ENCODE measurements at places on chromosomes 4 and X.
A peak's percentile ranks its signal among the peaks of the same experiment; 100 is the strongest.

DNA sequence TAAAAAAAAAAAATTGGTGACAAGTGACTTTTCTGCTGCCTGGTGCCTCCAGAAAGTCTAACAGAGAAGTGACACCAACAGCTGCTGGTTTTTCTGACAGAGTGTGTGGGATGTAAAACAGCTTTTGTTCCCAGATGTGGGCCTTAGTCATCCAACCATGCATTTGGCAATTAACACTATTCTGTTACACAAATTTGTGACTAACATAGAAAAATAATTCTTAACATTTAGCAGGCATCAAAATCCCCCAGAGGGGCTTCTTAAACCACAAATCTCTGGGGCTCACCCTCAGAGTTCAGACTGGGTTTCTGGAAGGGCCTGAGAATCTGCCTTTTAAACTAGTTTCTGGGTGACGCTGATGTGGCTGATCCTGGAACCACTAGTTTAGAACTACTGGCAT, 100.5 kb upstream of the PCDH7 start:
- DNase-seq: no peak

DNA sequence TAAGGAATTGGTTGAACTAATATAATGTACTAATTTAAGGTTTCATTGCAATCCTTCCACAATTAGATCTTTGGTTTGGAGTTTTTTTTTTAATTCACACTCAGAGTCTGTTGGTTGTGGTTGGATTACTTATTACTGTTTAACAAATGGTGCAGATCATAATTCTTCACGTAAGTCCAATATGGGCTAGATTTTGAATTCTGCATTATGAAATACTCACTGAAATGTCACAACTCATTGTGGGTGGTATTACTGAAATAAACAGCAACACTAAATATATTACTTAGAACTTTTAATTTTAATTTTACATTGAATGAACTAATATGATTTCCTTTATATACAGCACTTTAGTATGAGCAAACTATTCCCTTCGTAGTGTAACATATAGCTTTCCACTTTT, 94.2 kb upstream of the MYOZ2 start:
- DNase-seq: no peak

GRCh38 chrX:63927848-63928247, 142.8 kb upstream of the ARHGEF9 start:
- no peak for DNase-seq

- no peak for DNase-seq
Observed at GRCh38 chr4:604131-604530, 21.2 kb upstream of the PDE6B start.

- DNase-seq: no peak
Observed at GRCh38 chrX:105282077-105282476, 61.6 kb upstream of the TEX13A start.

DNA sequence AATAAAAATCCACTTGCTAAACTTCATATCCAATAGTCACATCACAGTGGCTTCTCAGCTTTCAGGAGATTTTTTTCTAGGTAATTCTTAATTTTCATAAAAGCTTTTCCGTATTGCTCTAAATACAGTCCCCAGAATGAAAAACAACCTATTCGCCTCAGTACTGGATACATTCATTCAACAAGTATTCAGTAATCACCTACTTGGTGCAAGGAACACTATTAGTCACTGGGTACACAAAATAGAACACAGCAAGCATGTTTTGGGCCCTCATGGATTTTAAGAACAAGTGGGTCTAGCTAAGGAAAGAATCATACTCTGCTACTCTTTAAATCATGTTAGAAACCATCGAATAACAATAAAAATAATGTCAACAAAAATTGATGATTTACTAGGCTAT, 2.8 kb upstream of the BEX3 start:
- no peak for DNase-seq

GRCh38 chrX:18886344-18887161, 97.4 kb downstream of the PHKA2 start:
- DNase-seq: no peak

DNA sequence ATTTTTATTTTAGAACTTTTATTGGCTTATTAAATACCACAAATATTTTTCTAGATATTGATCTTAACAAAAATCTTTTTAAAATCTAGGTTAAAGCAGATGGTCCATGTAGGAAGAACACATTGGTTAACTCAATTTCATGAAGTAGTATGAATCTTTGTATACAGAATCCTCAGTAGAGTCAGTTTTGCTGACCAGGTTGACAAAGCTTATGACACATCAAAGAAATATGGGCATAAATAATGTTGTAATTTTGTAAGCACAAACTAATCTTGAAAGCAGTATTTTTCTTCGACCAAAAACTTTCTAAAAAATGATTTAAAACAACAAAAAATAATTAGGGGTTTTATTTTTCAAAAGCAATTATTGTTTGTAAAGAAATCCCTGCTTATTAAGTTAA, 479.3 kb upstream of the PCDH10 start:
- no peak for DNase-seq

- no peak for DNase-seq
Observed at GRCh38 chr4:139596034-139596683, 40.1 kb upstream of the SETD7 start.

DNA sequence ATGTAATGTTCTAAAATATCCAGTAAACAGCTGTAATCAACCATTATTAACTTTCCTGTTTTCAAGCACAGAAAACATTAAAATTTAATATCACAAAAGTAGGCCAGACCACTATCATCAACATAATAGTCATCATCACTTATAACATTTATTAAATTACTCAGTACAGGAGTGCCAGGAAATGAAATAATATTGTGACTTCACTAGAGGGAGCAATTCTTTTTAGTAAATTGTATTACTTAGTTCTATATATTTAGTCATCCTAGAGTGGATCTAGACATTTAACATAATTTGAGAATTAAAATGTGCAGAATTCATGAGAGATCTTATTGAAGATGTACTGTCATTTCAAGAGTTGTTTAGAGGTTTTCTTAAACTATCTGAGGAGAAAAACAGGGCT, 33.6 kb downstream of the PITX2 start:
- DNase-seq: no peak

GRCh38 chrX:49110417-49110816, 13.1 kb downstream of the GPKOW start:
- no peak for DNase-seq

GRCh38 chr4:37652747-37653527, 33.2 kb downstream of the RELL1 start:
- no peak for DNase-seq

GRCh38 chr4:3746701-3747580, 19.2 kb upstream of the ADRA2C start:
- DNase-seq: no peak

DNA sequence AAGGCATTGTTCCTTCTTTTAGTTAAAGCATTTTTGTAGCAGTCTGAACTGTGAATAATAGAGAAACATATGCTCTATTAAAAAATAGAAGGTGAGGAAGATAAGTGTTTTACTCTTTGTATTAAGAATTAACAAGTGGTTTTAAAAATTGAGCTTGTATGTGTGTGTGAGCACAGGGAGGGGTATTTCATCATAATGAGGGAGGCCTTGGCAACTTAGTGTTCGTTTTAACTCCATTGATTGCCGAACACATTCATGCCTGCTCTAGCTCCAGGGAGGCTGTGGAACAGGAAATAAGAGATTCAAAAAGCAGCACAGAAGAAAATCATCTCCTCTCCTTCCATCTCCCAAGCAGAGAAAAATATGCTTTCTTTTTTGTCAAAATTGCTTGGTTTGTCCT, 14.8 kb downstream of the SHROOM3 start:
- no peak for DNase-seq

DNA sequence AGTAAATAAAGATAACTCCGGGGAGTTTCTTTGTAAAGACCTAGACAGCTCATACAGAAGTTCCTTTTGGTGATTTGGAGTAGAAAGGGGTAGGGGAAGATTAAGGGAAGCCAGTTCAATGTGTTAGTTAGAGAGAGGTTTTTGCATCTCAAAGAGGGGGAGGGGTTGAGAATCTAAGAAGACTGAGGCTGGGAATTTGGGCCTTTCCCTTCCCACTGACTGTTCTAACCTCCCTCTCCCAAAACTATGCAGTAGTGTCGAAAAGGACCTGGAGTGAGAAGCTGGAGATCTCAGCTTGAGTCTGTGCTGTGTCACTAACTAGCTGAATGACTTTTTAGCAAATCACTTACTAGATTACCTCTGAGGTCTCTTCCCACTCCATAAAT, 55.7 kb upstream of the CCDC160 start:
- DNase-seq: no peak

DNA sequence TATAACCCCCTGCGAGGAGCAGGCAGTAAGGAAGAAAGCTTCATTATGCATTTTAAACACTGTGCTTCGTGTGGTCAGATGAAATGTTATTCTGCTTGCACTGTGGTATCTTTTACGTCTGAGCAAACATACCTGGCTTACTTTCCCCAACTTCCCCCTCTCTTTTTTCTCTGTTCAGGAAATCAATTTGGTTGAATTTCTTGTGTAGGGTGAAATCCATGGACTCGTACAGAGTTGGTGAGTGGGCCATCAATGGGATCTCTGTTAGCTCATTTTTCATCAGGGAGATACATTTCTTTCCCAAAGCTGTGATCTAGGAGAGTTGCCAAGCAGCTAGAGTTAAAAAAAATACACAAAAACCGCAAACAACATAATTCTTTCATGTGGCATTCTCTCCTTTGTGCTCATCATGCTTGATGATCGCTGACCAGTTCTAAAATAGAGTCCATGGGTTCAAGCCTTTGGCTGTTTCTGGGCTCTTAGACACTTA, 98.5 kb downstream of the FRAS1 start:
- DNase-seq: peak; percentile 59

DNA sequence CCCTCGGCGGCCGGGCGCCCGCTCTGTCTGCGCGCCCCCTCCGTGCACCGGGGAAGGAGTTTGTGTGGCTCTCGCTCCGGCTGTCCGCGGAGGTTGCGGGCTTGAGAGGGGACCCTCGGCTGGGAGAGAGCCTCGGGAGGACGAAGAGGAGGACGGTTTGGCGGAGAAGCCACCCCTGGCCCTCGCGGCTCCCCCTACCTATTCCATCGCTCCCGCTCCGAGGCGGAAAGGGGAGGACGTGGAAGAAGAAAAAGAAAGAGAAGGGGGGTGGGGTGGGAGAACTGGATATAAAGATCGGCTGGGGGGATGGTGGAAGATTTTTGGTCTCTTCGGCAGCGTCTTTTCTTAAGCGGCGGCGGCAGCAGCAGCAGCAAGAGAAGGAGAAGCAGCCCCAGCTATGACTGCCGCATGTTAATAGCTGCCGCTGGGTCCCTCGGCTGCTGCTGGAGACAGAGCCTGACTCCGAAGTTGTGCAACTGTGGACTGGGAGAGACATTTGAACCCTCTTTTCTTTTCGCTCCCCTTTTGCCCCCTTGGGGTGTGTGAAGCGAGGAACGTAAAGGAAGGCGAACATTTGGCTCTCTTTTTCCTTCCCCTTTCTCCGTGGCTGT, 895 bp downstream of the ADGRL3 start:
- no peak for DNase-seq

DNA sequence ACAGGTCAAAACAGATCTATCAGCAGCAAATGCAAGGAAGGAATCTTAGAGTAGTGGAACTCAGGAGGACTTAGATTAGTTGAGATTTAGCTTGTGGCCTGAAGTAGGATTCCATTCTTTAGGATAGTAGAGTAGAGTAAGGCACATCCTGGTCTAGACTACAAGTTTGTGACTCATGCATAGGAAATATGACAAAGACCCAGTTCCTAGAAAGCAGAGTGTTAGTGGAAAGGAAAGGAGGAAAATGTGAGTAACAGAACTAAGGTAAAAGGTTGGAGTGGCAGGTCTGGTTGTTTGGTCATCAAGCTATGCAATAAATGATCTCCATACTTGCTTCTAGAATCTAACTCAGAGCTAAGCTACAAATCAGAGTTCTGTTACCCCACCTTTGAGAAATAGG, 595.0 kb downstream of the ACTRT1 start:
- no peak for DNase-seq

- DNase-seq: no peak
Observed at GRCh38 chr4:25834411-25835107, 28.2 kb downstream of the SEL1L3 start.

DNA sequence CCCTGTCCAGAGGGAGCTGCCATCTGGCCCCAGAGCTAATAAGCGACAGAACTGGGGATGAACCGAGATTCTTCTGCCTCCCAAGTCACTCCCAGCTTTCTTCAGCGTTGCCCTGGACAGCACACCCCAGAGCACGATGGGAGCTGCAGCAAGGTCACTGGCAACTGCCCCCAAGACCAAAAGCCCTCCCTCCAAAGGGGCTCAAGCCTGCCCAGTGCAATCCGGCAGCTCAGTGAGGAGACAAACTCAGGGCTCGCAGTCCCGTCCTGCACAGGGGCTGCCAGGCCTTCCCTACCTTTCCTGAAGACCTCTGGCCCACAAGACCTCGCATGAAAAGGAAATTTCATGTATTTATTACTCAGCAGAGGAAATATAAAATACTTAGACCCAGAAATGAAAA, 174.8 kb downstream of the BCOR start:
- no peak for DNase-seq

- DNase-seq: no peak
Observed at GRCh38 chr4:128521156-128521555, 233.5 kb upstream of the PGRMC2 start.

DNA sequence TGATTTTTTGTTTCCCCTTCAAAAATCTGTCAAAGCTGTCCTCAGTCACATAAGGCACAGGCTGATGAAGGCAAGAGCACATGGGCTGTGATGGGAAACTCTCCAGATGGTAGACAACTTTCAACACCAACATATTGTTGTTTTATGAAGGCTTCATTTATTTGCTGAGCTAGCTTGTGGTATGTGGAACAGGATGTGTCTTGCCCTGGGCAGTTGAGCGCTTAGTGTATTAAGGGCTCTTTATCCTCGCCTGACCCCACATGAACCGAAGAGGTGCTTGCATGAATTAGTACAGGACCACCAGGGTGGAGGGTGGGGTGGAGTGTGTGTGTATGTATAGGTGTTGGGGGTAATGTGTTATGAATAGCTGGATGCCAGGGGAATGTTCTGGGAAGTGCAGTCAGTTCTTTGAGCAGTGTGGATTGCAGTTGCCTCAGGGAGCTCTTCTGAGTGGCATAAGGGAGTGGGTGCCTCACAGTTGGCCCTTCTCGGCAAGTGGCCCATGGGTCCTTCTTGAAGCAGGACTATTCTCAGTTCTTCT, 103.1 kb downstream of the PHEX start:
- no peak for DNase-seq

GRCh38 chrX:40068048-40068447, 29.7 kb downstream of the BCOR start:
- DNase-seq: no peak

DNA sequence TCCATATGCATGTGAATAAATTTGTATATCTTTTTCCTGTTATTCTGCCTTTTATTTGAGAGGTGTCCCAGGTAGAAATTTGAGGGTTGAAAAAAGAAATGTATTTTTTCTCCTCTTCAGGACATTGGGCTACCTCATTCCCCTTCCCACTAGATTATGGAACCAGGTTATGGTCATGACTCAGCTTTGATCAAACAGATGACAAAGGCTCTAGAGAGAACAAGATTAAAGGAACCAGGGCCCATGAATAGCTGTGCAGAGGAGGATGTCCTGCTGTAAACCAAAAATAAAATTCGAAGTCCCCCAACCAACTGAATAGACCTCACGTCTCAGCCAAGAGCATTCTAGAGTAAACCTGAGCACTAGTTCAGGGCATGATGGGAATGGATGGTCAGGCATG, 313.2 kb downstream of the RAPGEF2 start:
- no peak for DNase-seq

GRCh38 chr4:74768857-74769525, 25.3 kb downstream of the BTC start:
- peak; percentile 33 for DNase-seq

All from smooth muscle cell of the brain vasculature (primary cell).